Choroid plexus epithelial cell (primary cell): ENCODE measurements at places on chromosomes 2 and 18.

- DNase-seq = no peak
Observed at GRCh38 chr2:10387033-10387432, 61.1 kb downstream of the ODC1 start.

DNA sequence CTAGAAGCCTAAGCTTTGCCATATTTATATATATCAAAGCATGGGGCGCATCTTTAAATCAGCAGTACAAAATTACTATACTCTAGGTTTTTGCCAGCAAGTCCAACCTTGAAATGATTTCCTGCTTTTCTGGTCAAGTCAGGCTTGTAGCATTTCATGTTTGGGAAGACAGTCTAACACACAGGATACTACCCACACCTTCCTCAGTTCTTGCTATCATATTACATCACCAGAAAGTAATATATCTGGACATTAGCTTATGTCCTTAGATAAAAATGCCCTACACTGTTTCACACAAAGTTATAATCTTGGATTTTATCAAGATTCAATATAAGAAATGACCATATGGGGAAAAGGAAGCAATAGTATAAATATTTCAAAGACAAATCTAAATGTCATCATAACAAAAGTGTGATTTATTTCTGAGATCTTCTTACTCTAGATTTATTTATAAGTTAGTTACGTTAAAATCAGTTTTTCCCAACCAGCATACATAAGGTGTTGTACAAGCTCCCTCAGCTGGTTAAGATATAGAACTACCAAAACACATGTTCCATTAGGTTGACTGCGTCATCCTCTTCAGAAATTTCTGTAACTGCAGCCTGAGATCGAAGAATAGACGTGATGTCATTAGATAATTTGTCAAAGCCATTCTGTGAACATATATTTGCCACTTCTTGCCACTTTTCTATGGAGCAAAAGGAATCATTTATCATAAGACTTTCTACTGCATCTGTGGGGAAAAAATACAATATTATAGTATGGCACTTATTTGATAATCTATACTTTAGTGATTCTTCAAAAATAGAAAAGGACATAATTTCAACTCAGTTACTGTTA lies 56.6 kb downstream of the CLHC1 start:
- peak; percentile 86 for DNase-seq

DNA sequence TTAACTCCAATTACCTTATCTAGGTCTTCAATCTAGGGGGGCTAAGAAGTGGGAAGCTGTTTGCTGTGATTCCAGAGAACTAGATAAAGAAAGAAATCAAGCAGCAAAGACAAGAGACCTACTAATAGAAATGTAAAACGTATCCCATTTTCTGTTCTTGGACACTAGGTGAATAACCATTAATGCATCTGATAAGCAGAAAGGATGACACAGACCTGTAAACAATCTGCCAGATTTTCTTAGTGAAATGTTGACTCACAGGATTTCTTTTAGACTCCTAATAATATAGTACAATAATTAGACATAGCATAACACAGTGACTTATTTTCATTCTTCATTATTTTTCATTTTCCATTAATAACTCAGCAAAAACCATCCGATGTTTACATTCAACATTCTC lies 1.3 kb downstream of the WDR35 start:
- no peak for DNase-seq

DNA sequence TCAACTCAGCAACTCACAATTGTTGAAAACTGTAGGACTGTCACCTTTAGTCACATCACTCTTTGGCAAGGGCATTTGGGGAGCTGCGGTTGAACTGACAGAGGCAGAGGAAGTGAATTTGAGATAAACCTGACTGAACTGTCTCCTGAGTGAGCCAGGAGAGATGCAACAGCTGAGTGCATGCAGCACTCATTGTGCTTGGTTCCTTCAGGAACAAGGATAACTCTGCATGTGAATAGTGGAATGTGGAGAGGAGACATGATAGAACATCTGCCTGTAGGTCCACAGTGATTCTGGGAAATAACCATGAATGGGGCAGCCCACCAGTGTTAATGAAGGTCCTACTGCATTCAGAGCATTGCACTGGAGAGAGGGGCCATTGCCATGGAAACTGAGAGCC lies 494.7 kb downstream of the STK39 start:
- DNase-seq = no peak

DNA sequence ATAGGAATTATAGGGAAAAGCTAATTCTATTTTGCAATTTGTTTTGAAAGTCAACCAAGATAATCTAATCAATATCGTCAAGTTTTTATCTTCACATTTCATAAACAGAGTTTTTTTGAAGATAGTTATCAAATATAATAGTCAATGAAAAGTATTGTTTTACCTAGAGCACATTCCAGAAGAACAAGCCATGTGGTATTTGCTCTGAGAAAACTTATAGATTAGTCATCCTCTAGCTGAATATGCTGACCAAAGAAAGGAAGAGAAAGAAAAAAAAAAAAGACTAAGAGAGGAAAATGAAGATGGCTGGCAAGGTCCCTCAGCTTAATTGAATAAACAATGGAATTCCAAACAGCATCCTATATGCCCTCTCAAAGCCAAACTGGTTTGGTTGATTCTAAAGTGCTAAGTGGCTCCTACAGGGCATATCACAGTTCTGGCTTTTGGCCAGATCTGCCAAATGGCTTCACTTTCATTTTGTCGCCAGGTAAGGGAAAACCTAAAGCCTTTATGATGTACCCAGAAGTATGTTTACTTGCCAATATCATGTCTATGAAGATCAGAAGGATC lies 132.6 kb downstream of the VWC2L start:
- peak; percentile 60 for DNase-seq

- no peak for DNase-seq
Observed at GRCh38 chr2:69914950-69915945, at the start of gene MXD1. Gene MXD1, plus strand, starts transcription at chr2:69915109. Its CDS starts 222 bp downstream, at chr2:69915331.

DNA sequence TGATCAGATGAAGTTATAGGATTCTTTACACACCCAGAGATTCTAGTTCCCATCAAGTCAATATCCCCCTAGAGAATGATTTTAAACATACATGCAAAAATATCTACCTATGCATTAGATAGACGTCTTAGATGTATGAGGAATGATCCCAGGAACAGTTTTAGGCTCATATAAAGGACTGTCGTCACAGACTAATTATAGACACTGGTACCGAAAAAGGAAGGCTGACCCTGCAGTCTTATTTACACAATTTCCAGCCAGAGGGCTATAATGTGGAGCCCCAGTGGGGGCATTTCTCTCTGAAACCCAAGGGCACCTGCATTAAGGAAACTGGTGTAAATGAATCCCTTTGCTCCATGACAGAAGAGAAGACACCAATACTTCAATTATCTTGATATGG lies 170.4 kb downstream of the ZNF521 start:
- DNase-seq = no peak

- DNase-seq = no peak
Observed at GRCh38 chr2:57855212-57855611, 191.4 kb upstream of the VRK2 start.

DNA sequence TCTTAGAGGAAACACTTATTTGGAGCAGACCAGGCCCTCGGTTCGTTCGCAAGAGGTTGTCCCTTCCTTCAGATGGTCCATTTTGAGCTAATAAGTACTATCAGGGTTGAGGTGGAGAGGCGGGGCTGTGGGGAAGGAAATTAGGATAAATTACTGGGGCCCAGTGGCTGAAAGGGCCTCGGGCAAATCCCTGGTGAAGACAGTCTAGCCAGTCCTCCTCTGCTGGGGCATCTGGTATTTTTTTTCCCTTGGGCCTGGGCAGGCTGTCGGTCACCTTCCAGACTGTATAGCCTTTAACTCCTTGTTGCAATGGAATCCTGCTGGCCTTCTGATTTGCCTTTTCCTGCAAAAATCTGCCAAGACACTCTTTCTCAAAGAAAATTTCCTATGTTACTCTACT lies 1.7 kb upstream of the MYO3B start:
- DNase-seq = no peak

DNA sequence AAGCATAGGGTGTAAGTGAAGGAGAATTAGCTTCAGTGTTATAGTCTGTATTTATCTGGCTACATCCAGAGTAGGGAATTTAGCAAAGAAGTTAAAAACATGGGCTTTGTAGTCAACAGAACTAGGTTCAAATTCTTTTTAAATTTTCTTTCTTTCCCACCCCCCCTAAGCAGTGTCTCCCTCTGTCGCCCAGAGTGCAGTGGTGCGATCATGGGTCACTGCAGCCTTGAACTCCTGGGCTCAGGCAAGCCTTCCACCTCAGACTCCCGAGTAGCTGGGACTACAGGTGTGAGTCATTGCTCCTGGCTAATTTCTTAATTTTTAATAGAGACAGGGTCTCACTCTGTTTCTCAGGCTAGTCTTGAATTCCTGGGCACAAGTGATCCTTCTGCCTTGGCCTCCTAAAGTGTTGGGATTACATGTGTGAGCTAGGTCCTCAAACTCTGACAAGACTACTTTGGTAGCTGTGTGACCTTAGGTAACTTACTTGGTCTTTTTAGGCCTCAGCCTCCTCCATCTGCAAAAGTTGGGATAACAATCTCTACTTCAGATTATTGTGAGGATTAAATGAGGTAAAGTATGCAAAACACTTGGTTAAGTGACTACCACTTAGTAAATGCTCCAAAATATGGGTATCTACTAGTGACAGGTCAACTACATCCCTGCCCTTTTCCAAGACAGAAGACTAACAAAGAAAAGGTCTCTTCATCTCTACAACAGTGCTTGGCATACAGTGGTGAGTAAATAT lies 17.8 kb downstream of the DOK1 start:
- no peak for DNase-seq

DNA sequence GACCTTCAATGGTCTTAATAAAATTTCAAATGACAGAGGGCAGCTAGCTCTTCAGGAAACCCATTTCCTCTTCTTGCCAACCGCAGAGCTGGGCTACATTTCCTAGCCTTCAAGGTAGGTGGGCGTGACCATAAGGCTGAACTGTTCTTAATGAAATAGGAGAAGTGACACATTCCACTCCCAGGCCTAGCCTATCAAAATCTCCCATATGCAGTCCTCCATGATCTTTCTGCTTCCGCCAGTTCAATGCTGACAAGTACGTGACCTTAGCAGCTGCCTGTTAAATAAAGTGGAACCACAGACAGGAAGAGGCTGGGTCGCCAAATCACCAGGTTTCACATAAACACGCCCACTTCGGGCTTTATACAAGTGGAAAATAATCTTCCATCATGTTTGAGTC lies 13.2 kb downstream of the SERPINE2 start:
- no peak for DNase-seq

DNA sequence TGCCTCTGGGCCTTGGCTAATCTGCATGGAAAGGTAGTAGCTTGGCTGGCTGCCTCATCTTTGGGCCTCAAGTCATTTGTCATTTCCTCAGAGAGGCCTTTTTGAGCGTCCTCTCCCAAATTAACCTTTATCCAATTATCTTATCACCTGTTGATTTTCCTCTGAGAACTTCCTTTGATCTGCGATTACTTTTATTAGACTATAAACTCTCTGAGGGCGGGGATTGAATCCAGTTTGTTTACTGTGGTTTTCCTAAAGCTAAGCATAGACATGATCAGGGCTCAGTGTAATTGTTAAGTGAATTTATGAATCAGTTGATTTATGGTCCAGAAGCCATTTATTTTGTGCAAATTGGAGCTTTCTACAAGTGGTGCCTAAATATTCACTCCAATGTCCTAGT lies 7.5 kb downstream of the RPE start:
- DNase-seq = no peak

GRCh38 chr2:239789711-239790110 lies 235.4 kb downstream of the NDUFA10 start:
- DNase-seq = no peak

- DNase-seq = no peak
Observed at GRCh38 chr2:47373747-47374146, 29.2 kb upstream of the MSH2 start.

- no peak for DNase-seq
Observed at GRCh38 chr2:163135256-163135655, 296.7 kb upstream of the KCNH7 start.

DNA sequence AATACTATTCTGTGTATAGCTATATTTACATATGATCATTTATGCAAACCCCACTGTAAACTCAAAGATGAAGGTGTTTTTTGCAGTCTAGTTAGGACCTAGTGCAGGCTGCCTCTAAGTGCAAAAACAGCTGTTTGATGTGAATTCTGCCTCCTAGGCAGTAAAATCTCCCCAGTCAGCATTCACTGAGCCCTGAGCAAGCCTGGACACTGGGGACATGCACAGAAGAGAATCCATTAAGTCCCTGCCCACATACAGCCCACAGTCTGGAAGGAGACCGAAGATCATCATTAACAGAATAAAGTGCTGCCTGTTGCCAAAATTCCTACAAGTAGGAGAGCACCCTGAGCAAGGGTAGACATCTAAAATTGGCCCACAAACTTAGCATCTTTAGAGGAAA lies 14.4 kb upstream of the BIN1 start:
- DNase-seq = no peak

DNA sequence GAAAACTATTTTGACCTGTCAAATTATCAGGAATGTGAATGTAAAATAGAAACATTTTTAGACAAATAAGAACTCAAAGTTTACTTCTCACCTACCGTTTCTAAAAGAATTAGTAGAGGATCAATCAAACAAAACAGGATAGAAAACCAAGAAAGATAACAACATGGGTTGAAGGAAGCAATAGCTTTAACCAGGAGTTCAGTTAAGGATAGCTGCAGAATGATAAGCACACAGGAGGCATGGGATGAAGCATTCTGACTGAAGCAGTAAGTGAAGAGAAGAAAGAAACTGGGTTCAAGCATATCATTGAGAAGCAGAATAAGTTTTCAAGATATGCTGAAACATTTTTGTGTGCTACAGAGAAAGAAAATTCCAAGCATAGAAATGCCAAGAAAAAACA lies 52.3 kb downstream of the TWSG1 start:
- DNase-seq = no peak

DNA sequence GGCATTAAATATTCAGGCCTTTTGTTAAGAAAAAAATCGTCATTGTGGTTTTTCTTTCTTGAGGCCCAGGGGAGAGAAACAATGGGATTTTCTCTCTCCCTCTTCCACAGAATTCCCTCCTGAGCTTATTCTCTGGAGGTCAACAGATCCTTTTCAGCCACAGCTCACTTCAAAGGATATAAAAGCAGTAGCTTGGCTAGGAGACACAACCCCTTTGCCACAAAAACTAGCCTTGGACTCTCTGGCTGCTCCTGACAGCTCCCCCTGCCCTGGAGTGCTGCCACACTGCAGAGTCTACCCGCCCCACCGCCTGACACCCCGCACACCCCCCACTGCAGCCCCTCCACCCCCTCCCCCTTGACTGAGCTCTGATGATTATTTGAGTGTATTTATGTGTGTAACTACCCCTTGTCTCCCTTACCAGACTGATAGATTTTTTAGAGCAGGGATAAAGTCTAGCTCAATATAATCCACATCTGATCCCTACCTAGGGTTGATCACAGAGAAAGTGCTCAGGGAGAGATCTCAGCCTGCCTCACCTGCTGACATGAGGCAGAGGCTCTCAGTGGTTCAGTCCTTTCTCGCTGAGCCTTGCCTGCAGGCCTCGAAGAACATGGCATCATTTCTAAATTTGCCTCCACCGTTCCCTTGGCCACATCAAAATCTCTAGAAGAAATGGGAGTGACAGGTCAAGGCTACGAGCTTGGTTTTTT lies 132.2 kb upstream of the SP5 start:
- DNase-seq = peak; percentile 4

- DNase-seq = peak; percentile 39
Observed at GRCh38 chr2:228556717-228557116, 375.2 kb upstream of the SPHKAP start.

- peak; percentile 66 for DNase-seq
Observed at GRCh38 chr2:27400348-27401135, 8.8 kb downstream of the PPM1G start.

GRCh38 chr18:25827228-25827627 lies 263.2 kb downstream of the SS18 start:
- DNase-seq = no peak

GRCh38 chr2:12979066-12979465 lies 262.3 kb downstream of the TRIB2 start:
- DNase-seq = no peak
